ENCODE measurements at places on chromosomes 7 and 10. TPM values are rescaled to one million over a fixed set of nuclear protein-coding genes. Genes with fewer than 3 reads are reported as not detected.

GRCh38 chr7:92753614-92754013 lies 82.8 kb downstream of the CDK6 start:
- no peak for DNase-seq
- peaks cover 49% of the 10 kb centered on the region for H3K36me3 ChIP-seq
- peak overlapping the region; percentile 91 for H3K27ac ChIP-seq
- H3K27me3 ChIP-seq: no peaks in the 10 kb centered on the region
- peak overlapping the region; percentile 60 for H3K4me3 ChIP-seq
- H3K4me1 ChIP-seq: peaks cover 85% of the 10 kb centered on the region

- H3K36me3 ChIP-seq: no peaks in the 10 kb centered on the region
- peaks cover 33% of the 10 kb centered on the region for H3K4me1 ChIP-seq
- no peak overlapping the region for H3K27ac ChIP-seq
- peaks cover 64% of the 10 kb centered on the region for H3K27me3 ChIP-seq
These were observed 692 bp downstream of the NEURL1 start for GRCh38 chr10:103493916-103494877.

DNA sequence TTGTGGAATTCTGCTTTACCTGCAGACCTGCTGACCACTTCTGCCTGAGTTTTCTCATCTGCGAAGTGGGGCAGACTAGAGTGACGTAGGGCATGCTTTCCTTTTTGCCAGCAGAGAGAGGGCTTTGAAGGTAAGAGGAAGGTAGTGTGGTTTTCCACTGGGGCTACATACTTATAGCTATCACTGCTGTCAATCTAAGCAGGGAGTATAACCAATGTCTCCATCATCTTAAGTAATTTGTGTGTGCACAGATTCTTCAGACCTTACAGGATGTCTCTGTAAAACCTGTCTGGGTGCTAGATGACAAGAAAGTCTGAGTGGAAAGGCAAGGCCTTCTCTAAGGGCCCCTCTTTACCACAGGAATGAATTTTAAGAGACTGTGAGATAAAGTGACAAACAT lies 106.8 kb downstream of the RBM20 start:
- DNase-seq: no peak
- no peaks in the 10 kb centered on the region for H3K27me3 ChIP-seq
- H3K27ac ChIP-seq: peak overlapping the region; percentile 60
- H3K4me3 ChIP-seq: peak overlapping the region; percentile 42
- H3K4me1 ChIP-seq: peaks cover 83% of the 10 kb centered on the region

DNA sequence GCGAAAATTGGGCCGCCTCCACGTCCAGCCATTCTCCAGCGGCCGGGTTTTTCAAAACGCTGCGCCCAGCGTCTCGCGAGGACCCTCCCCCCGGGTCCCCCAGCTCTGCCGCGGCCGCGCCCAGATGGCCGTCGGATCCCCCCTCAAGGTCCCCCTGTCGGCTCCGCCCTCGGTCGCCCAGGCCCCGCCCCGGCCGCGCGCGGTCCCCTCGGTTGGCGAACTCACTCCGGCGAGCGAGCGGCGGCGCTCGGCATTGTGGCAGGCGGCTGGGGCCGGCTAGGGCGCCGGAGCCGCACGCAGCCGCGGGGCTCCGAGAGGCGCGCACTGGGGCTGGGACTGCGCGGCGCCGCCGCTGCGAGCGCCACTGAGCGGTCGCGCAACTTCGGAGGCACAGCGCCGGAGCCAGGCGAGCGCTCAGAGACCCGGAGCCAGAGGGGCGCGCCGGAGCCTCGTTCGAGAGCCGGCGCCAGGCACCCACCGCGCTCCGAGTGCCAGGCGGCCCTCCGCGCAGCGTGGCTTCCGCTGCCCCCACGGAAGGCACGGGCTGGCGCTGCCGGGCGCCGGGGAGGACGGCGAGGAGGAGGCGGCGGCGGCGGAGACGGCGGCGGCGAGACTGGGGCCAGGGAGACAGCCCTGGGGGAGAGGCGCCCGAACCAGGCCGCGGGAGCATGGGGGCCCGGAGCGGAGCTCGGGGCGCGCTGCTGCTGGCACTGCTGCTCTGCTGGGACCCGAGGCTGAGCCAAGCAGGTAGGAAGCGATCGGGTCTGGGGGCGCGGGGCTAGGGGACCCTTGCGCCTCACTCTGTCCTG lies at the start of gene UNC5B:
Gene UNC5B (plus strand): TSS at position 253 of the 809 bp plus-strand sequence. CDS start 416 bp downstream, at position 669.
- peaks cover 65% of the 10 kb centered on the region for H3K27me3 ChIP-seq
- H3K27ac ChIP-seq: no peak within 1 kb of the TSS
- peak; percentile 77 for DNase-seq
- peaks cover 9% of the 10 kb centered on the region for H3K4me1 ChIP-seq

- peaks cover 32% of the 10 kb centered on the region for H3K4me1 ChIP-seq
- peaks cover 5% of the 10 kb centered on the region for H3K36me3 ChIP-seq
- peak; percentile 44 for DNase-seq
- H3K27ac ChIP-seq: peak overlapping the region; percentile 97
These were observed 35.2 kb upstream of the EBLN1 start for GRCh38 chr10:22252801-22253579.

- DNase-seq: no peak
These were observed 95.3 kb downstream of the KAT6B start for GRCh38 chr10:74921744-74922143.

GRCh38 chr10:43352951-43353350 lies 18.5 kb upstream of the FXYD4 start:
- peaks cover 16% of the 10 kb centered on the region for H3K27me3 ChIP-seq
- no peak overlapping the region for H3K27ac ChIP-seq
- no peak overlapping the region for H3K4me3 ChIP-seq
- H3K36me3 ChIP-seq: no peaks in the 10 kb centered on the region

DNA sequence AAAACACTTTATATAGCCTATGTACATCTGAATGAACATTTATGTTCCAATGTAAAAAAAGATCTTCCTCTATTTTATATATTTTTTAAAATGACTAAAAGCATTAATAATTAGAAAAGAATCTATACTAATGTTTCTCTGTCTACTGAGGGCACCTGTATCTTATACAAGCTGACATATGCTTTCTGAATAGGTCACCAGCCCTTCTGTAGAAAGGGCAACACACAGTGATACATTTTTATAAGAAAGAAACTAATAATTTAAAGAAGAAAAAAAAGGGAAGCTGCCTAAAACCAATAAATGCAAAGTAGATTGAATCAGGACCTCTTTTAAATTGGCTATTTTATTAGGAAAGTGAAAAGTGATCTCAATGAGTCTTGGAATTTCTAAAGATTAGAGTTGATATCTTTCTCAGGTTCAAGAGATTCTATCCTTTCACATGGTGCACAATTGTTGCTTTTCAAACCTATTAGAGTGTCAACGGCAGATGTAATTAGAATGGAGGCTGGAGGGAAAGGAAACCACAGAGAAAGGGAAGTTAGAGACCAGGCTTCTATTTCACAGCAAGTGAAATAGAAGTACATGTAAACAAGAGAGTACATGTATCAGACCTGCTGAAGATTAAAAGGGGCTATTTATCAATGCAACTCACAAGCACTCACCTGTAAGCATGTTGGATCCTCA lies 6.3 kb downstream of the MTPN start:
- no peaks in the 10 kb centered on the region for H3K27me3 ChIP-seq
- H3K4me1 ChIP-seq: peaks cover 79% of the 10 kb centered on the region
- no peak overlapping the region for H3K4me3 ChIP-seq
- H3K36me3 ChIP-seq: peaks cover 7% of the 10 kb centered on the region
- no peak overlapping the region for H3K27ac ChIP-seq

DNA sequence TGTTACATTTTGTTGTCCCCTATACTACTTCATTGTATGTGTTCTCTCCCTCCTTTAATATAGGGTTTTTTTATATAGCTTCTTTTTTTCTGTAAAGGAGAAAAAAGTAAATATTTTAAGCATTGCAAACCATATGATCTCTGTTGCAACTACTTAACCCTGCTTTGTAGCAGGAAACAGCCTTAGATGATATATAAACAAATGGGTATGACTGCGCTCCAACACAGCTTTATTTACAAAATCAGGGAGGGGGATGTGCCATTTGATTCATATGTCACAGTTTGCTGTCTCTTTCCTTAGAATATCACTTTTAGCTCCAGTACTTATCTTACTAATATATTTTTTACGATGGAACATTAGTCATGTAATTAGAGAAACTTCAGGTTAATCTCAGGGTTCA lies 155.2 kb upstream of the GNAI1 start:
- H3K36me3 ChIP-seq: peaks cover 1% of the 10 kb centered on the region
- H3K4me3 ChIP-seq: no peak overlapping the region
- H3K27ac ChIP-seq: no peak overlapping the region
- no peaks in the 10 kb centered on the region for H3K27me3 ChIP-seq

DNA sequence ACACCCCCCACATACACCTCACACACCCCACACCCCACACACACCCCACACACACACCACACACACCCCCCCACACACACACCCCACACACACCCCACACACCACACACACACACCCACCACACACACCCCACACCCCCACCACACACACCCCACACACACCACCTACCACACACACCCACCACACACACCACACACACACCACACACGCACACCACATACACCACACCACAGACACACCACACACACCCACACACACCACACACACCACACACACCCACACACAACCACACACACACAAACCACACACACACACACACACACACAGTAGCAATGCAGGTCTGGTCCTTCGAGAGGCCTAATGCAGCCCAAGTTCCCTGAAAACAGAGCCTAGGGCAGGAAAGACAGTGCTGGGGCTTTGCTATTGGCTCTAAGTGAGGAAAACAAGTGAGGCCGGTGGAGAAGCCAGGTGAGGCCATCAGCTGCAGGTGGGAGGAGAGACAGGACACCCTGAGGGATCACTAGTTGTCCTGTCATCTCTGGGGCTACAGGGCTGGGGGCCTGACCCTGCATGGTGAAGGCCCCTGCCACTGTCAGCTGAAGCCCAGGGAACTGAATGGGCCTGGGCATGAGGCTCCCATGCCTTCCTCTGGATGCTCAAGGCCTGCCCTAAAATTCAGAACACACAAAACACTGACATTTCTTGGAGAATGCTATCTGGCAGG lies 92.6 kb downstream of the CYTH3 start:
- no peaks in the 10 kb centered on the region for H3K4me1 ChIP-seq
- no peak for DNase-seq
- no peak overlapping the region for H3K27ac ChIP-seq

GRCh38 chr7:132782777-132783640 lies 206.7 kb upstream of the PLXNA4 start:
- no peak overlapping the region for H3K27ac ChIP-seq
- H3K27me3 ChIP-seq: no peaks in the 10 kb centered on the region
- no peak for DNase-seq

- H3K27me3 ChIP-seq: peaks cover 6% of the 10 kb centered on the region
- H3K4me3 ChIP-seq: peak overlapping the region; percentile 84
- H3K27ac ChIP-seq: peak overlapping the region; percentile 72
- peaks cover 51% of the 10 kb centered on the region for H3K4me1 ChIP-seq
These were observed 696 bp downstream of the MALSU1 start for GRCh38 chr7:23299770-23300300.

DNA sequence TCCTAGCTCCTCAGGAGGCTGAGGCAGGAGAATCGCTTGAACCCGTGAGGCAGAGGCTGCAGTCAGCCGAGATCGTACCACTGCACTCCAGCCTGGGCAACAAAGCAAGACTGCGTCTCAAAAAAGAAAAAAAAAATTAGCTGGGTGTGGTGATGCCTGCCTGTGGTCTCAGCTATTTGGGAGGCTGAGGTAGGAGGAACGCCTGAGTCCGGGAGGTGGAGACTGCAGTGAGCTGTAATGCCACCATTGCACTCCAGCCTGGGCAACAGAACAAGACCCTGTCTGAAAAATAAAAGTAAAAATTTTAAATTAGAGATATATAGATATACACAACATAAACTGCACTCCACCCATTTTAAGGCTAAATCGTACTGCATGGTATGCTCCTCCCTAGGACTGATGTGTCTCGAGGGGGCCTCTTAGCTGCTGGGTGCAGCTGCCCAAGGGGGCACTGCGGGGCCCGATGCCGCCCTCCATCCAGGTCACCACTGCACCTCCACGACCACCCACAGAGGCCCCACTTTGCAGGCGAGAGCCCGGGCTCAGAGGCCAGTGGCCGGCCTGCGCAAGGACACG lies 40.9 kb upstream of the FOXK1 start:
- DNase-seq: no peak
- H3K27ac ChIP-seq: peak overlapping the region; percentile 57

GRCh38 chr7:143518941-143519340 lies 41.3 kb downstream of the TAS2R41 start:
- no peak overlapping the region for H3K4me3 ChIP-seq
- no peaks in the 10 kb centered on the region for H3K36me3 ChIP-seq
- no peak overlapping the region for H3K27ac ChIP-seq
- DNase-seq: no peak

- no peak for DNase-seq
- no peak overlapping the region for H3K4me3 ChIP-seq
- H3K27ac ChIP-seq: no peak overlapping the region
- H3K27me3 ChIP-seq: no peaks in the 10 kb centered on the region
- no peaks in the 10 kb centered on the region for H3K36me3 ChIP-seq
These were observed 751.8 kb upstream of the IGFBP3 start for GRCh38 chr7:46672861-46673260.

GRCh38 chr7:73366127-73366526 lies 38.2 kb downstream of the FKBP6 start:
- H3K4me3 ChIP-seq: no peak overlapping the region
- no peak for DNase-seq
- H3K27ac ChIP-seq: no peak overlapping the region
- peaks cover 5% of the 10 kb centered on the region for H3K4me1 ChIP-seq

DNA sequence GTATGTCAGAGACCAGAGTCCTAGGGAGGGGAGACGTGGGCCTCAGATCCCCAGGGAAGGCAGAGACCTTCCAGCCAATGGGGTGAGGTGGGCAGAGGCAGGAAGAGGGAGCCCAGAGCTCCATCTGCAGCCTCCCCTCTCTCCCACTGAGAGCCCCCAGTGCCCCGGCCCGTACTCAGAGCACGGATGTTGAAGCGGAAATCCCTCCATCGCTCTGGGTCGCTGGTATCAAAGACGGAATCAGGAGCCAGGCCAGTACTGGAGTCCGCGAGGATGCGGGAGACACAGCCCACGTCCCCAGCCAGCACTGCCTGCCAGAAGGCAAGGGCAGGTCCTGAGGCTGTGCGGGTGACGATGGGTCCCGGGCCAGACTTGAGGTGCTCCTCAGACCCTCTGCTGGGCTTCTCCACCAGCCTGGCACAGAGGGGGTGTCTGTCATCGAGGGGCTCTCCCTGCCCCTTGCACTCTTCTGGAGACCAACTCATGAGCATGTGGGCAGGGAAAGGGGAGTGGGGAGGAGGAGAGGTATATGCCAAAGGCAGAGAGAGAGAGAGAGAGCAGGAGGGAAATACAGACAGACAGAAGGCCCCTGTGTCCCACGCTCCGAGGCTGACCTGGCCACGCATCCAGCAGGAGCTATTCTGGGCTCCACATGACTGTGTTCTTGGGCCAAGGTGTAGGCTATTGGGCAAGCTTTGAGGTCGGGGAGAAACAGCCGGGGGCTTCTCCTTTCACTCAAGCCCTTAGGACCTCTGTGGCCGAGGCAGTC lies at the start of gene ASB10:
Gene ASB10 (minus strand): TSS at position 611 of the 769 bp plus-strand sequence. CDS start 120 bp downstream, at position 491.
- no peak for DNase-seq
- H3K4me3 ChIP-seq: no peak within 1 kb of the TSS
- H3K27ac ChIP-seq: no peak within 1 kb of the TSS
- H3K36me3 ChIP-seq: no peaks in the 10 kb centered on the region

Gene CRYGN
- 0.53 TPM for total RNA-seq

Gene INPP5A
- 14.9 TPM for total RNA-seq

Gene TYSND1
- 11.8 TPM for total RNA-seq

Gene MYH16
- total RNA-seq: not detected

Gene SLC26A3
- not detected for total RNA-seq
